ENCODE measurements at places on chromosomes 12 and 14.

- DNase-seq = no peak
Measured at GRCh38 chr12:92629349-92630065, 73.3 kb upstream of the PLEKHG7 start.

GRCh38 chr12:19572920-19573558 is 133.7 kb downstream of the AEBP2 start:
- DNase-seq = peak; percentile 32

DNA sequence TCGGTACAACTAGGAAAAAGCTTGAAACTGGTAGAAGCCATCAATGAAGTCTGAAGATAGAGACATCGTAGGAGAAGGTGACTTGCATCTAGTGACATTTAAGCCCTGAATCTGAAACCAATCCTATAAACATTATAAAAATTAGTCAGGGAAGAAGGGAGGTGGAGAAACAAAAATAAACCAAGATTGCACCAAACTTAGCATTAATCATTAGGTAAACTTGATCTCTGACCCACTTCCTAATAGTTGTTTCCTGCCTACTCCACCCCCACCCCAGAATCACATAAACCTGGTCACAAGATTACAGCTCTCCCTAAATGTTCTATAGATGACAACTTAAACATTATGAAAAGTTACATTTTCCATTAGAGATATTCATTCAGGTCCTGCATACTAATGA is 40.4 kb downstream of the TSPAN19 start:
- no peak for DNase-seq

GRCh38 chr14:30651937-30652336 is 29.8 kb downstream of the SCFD1 start:
- DNase-seq = no peak

DNA sequence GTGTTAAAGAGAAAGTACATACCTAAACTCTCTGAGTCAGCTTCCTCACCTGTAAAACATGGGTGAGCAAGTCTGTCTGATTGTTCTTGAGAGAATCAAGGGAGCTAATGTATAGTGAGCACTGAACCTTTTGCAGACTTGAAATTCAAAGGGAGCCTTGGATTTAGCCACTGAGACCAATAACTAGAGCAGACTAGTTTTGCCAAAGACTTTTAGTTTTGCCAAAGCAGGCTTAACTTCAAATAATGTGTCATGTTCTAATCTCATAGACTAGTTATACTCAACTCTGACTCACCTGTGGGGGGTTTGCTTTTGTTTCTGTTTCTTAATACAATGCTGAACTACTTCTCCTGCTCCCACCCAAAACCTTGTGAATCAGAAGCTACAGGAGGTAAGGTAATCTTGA is 123.7 kb downstream of the SLC25A21 start:
- DNase-seq = no peak

DNA sequence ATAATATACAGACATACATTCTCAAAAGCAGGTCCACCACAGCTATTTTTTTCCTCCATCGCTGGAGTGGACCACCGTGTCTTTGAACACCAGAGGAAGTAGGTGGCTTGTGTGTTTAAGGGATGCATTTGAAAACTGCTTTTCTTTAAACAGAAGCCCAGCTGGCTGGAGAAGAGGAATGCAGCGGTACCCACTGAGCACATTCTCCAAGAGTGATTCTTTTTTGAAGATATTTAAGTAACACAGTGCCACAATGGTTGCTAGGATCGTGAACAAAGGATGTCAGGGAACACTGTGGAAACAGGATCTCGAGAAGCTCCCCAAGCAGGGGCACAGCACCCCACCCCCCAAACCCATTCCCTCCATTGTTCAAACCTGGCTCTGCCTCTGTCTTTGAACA is 286.6 kb upstream of the PWP1 start:
- DNase-seq = no peak

- peak; percentile 14 for DNase-seq
Measured at GRCh38 chr12:119989731-119990381, 820 bp downstream of the BICDL1 start.

GRCh38 chr12:107917912-107918800 is 143.7 kb downstream of the ASCL4 start:
- no peak for DNase-seq

- DNase-seq = no peak
Measured at GRCh38 chr14:94048691-94049624, 22.8 kb downstream of the OTUB2 start.

GRCh38 chr12:45259675-45260074 is 43.8 kb downstream of the ANO6 start:
- no peak for DNase-seq

GRCh38 chr12:15664491-15664890 is 124.7 kb downstream of the EPS8 start:
- DNase-seq = no peak

DNA sequence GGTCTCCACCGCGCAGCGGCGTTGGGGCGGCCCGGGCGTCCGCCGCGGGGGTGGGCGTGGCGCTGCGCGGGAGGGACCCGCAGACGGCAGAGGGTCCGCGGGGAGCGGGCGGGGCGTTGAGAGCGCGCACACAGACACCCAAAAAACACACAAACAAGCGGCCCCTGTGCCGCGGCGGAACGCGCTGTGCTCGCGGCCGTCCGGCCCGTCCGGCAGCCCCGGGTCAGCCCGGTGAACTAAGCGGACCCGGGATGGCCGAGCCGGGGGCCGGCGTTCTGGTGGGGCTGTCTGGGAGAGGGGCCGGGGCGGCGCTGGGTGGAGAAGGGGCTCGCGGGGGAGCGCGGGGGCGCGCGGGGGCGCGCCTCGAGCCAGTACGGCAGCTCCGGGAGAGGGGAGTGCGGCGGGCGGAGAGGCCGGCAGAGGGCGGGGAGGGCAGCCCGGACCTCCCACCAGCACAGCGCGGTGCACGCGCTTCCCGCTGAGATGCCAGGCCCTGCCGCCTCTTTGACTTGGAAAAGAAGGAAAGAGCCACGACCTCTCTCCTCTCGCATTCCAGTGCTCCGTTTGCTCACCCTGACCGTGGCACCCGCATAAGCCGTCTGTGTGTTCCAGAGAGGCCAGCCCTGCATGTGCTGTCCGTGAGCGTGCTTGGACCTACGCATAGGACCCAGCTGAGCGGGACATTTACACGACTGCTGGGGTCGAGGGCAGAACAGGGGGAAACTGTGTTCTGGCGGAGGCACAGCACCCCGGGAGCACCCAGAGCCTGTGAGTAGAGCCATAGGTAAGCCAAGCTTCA is 10.3 kb downstream of the SLC6A12 start:
- DNase-seq = no peak
